ENCODE measurements at places on chromosomes 1 and 21. TPM values are rescaled to one million over a fixed set of nuclear protein-coding genes. Genes with fewer than 3 reads are reported as not detected.

The PTCH2 gene
- 0.94 TPM for total RNA-seq

The NIBAN1 gene
- total RNA-seq, result 4.2 TPM

The POTED gene
- total RNA-seq, result not detected

The TRPM2 gene
- total RNA-seq, result 2.5 TPM

The CAPZB gene
- 381 TPM for total RNA-seq

The RGSL1 gene
- total RNA-seq, result not detected

The NFYC gene
- total RNA-seq, result 63.1 TPM

The RIPPLY3 gene
- total RNA-seq, result 0.10 TPM

The ACTL8 gene
- 0.12 TPM for total RNA-seq

The ANKRD65 gene
- not detected for total RNA-seq

The C1orf94 gene
- total RNA-seq, result not detected

The TP53BP2 gene
- 44.2 TPM for total RNA-seq

The PGLYRP4 gene
- not detected for total RNA-seq

DNA sequence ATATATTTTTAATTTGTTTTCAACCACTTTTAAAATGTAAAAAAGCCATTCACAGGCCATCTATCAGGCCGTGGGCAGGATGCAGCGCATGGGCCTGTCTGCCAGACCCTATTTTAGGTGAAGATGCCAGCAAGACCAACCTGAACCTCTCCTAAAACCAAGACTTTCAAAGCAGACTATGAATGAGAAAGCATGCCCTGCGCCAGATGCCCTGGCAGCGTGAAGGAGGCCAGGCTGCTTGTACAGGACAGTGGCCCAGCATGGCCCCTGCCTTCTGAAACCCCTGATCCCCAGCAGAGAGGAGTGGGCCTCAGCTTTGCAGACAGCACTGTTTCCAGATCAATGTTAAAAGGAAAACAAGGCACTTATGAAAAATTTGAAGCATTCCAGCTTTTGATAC, 31.6 kb downstream of the WDR4 start:
- no peak for DNase-seq

DNA sequence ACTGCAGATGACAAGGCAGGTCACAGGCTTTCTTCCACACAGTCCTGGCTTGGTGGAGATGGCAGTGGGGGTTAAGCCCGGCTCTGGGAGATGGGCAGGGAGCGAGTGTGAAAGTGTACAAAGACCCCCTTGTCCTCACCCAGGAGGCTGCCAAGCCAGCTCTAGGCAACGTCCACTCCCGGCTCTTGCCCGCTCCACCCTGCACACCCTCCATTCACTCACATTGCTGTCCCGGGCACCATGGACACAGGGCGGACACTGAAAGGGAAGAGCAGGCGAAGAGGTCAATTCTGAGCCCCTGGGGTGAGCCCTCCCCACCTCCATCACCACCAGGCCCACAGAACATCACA, 8.9 kb downstream of the COL16A1 start:
- DNase-seq, result no peak

GRCh38 chr1:159548126-159548525, 12.3 kb upstream of the OR10J5 start:
- DNase-seq, result no peak

- DNase-seq, result no peak
Measured at GRCh38 chr21:36544545-36544944, 64.6 kb upstream of the CLDN14 start.

GRCh38 chr1:19646377-19647319, 2.5 kb downstream of the NBL1 start:
- DNase-seq, result peak; percentile 38

DNA sequence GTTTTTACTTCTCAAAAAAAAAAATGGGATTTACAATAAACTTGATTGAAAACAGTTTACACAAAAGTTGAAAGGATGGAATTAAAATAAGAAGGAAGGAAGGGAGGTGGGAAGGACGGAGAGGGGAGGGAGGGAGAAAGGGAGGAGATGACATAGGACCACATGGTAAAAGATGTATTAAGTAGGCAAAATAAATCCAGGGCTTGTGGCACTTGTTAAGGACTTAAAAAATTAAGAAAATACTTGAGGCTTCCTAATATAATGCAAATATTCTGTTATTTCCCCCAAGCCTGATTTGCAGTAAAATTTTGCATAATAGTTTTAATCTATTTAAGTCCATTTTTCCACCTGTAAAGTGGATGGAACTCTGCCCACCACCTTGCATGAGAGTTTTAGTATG, 27.5 kb downstream of the SLC30A10 start:
- DNase-seq, result no peak

DNA sequence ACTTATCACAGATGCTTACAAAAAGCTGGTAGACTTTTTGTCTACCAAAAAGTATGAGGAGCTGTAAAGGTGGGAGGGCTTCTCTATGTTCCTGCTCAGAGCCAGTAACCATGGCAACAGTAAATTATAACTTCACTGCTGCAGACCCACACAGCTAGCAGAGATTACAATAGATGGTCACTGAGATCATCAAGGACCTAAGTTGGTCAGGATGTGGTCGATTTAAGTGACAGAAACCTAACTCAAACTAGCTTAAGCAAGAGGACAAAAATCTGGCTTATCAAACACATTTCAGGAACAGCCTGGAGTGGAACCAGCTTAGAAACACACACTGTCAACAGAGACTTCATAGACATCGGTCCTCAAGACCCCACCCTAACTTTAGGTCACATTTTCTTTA, 113.4 kb upstream of the ATP1A1 start:
- DNase-seq, result no peak

GRCh38 chr1:54342742-54343687, 63.2 kb downstream of the SSBP3 start:
- no peak for DNase-seq

GRCh38 chr1:41724248-41724647, 194.5 kb downstream of the HIVEP3 start:
- no peak for DNase-seq

DNA sequence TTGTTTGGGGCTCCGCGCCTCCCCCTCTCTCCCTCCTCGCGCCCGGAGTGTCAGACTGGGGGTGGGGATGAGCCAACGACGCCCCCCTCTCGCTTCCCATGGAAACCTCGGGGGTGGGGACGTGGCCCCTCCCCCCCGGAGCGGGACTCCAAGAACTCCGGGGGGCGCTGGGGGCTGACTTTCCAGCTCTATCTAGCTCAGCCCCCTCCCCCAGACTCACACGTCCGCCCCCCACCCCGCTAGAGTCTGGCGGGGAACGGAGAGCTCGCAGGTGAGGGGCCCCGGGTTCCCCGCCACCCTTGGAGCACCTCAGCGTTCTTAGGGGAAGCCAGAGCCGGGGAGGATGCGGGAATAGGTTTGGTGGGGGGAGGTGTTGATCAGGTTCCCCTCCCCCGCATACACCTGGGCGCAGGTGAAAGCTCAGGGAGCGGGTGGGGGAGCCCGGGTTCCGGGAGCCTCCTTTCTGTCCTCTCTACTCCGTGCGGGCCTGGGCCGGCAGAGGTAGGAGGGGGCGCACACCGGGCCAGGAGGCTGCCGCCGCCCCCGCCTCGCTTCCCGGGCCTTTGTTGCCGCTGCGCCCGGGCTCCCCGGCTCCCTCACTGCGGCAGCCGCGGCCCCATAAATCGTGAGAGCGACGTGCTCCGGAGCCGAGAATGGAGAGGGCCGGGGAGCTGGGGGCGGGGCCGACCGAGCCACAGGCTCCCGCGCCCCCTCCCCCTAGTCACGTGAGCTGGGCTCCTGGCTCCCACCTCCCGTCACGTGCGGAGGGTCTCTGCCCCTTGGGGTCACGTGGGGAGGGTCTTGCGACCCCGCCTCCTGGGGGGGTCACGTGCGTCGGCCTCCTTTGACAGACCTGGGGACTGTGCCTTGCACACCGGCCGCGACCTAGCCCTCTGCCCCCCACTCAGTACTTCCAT, 1.9 kb downstream of the EFNA3 start:
- DNase-seq, result peak; percentile 43

DNA sequence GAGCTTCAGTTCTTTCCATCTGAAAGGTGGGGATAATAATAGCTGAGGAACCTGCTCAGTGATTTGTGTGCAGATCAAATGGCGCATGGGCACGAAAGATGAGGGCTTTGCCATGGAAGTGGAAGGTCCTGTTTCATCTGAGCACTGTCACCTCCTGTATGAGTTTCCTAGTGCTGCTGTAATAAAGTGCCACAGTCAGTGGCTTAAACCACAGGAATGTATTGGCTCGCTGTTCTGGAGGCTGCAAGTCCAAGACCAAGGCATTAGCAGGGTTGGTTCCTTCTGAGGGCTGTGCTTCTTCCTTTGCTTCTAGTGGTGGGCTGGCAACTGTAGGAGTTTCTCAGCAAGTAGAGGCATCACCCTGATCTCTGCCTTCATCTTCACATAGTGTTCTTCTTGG, 51.1 kb upstream of the RBM15 start:
- no peak for DNase-seq

GRCh38 chr1:10973552-10973951, 38.9 kb upstream of the TARDBP start:
- DNase-seq, result no peak

DNA sequence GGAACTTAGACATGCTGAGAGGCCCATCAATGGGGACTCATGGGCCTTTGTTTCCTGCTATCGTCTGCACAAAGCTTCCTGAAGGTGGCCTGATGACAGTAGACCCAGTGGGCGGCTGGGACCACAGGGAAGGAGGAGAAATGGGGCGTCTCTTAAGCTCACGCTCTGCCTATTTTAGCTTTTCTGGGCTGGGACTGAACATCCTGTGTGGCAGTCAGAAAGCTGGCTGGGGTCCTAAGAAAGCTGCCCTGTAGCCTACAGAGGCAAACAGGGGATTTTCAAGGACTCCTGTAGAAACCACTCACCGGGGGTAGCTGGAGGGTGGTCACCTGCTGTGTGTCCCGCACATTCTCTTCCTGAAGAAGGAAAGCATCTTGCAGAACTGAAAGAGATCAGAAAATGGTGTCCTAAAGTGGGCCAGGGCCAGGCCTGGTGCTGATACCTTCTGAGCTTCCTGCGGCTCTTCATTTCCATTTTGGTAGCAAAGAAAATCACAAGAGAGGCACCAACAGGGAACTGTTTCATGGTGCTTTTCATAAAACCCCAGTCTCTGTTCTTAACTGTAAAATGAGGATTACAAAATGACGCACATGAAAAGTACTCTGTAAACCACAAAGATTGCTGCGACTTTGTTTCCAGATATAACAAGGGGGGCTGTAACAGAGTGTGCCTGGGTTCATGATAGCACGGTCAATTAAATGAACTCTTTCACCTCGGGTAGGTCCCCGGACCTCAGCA, 8.6 kb downstream of the ZNF496 start:
- DNase-seq, result peak; percentile 40

- DNase-seq, result no peak
Measured at GRCh38 chr1:46117810-46118494, 14.5 kb downstream of the PIK3R3 start.

DNA sequence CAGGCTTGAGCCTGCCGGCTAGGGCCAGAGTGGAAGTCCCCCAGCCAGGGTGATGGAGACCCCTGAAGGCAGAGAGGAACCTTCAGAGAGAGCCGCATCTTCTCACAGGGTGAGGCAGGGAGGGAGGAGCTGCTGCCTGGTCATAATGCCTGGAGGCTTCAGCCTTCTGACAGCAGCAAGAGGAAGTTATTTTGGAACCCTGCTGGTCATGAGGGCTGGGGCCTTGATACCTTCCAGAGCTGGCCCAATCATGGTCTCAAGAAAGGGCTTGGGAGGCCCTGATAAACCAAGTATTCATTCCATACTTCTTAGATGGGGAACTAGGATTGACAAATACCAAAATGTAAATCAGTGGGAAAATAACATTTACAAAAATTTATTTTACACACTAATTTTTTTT, 26.6 kb upstream of the MPZL1 start:
- DNase-seq, result no peak

GRCh38 chr1:99680270-99680669, 34.4 kb downstream of the PALMD start:
- DNase-seq, result no peak

GRCh38 chr1:89104147-89104546, 21.8 kb downstream of the GBP2 start:
- DNase-seq, result no peak

- DNase-seq, result peak; percentile 80
Measured at GRCh38 chr1:9628541-9629444, 22.7 kb upstream of the PIK3CD start.

DNA sequence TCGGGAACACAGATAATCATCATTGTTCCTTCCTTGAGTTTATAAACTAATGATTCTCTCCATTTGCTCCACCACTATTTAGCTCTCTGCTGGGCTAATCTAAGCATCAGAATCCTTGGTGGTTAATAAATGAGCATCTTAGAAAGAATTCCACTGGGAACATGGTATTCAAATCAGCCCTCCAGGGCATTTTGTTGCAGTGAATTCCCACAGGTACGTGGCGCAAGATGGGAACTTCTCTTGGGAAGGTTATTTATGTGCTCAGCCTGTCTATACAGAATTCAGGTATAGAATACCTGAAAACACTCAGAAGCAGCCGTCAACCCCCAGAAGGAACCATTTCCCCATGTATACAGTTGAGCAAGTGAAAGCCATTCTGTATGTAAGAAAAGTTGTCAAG, 131.5 kb downstream of the NTNG1 start:
- no peak for DNase-seq
